Activated CD4-positive, alpha-beta T cell treated with anti-CD3 and anti-CD28 coated beads, Interleukin-2, amount 10 ng/mL, durations not matched to agents 7 days and 5 days (primary cell): ENCODE measurements at places on chromosomes 5 and 9.
A peak's percentile ranks its signal among the peaks of the same experiment; 100 is the strongest.

- DNase-seq, result peak; percentile 42
Observed at GRCh38 chr9:73149371-73150067, 2.1 kb upstream of the ANXA1 start.

DNA sequence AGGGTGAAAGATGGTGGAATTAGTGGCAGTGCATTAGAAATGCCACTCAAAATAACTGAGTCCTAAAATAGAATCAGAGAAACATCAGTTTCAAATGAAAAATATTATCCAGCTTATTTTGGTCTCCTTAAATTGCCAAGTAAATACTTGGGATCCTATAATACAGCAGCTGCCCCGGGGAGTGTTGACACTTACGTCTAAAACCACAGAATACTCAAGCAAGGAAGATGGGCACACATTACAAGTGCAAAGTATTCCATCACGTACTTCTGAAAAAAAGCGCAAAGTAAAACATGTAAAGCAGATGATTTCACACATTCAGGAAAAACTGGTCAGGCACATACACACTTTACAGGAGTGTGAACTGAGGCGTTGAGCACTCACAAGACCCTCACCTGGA lies 2.4 kb upstream of the ARHGEF37 start:
- no peak for DNase-seq

DNA sequence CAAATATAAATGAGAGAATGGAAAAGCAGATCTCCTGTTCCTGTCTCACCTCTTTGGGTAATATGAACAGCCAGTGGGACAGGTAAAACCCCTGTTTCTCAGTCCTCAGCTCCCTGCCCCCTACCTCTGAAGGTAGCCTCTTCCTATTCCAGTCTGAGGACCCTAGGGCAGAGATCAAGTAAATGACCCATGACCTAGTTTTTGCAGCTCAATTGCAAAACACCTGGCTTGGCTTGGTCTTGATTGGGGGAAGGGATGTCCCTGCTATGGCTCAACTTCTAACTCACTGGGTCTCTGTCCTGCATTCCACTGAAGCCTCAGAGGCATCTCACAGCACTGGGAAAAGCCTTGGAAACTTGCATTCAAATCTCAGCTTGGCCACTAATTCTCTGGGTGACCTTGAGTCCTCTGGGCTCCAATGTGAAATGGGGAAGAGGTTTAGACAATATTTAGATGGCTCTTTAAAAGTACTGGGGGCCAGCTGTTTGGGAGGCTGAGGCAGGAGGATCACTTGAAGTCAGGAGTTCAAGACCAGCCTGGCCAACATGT lies 1.6 kb upstream of the GALT start:
- DNase-seq, result no peak

DNA sequence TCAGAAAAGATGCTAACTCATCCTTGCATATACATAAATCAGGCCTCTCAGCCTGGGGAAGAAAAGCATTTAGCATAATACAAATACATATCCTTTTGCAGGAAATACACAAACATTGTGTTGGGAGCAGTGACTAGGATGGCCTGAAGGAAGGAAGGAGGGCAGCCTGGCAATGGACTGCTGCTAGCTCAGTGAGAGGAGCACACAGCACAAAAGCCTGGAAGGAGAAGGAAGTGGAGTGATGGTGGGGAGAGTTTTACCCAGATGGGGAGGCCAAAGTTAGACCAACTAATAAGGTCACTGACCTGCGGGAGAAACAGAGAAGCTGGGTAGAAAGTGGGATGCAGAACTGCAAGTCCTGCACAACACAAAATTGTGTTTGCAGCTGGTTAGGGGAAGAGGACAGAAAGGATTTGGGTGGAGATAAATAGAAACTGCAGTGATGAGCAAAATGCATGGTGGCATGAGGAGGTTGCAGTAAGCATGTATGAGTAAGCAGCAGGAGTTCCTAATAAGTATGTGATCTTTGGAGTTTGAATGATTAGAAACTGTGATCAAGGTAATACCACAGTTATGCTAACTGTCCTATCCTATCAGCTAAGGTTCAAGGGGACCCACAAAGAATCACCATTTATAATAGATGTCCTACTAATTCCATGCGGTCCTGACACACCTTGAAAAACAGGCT lies 39.5 kb downstream of the SEMA6A start:
- DNase-seq, result no peak

- no peak for DNase-seq
Observed at GRCh38 chr5:40916226-40916625, 6.9 kb downstream of the C7 start.

DNA sequence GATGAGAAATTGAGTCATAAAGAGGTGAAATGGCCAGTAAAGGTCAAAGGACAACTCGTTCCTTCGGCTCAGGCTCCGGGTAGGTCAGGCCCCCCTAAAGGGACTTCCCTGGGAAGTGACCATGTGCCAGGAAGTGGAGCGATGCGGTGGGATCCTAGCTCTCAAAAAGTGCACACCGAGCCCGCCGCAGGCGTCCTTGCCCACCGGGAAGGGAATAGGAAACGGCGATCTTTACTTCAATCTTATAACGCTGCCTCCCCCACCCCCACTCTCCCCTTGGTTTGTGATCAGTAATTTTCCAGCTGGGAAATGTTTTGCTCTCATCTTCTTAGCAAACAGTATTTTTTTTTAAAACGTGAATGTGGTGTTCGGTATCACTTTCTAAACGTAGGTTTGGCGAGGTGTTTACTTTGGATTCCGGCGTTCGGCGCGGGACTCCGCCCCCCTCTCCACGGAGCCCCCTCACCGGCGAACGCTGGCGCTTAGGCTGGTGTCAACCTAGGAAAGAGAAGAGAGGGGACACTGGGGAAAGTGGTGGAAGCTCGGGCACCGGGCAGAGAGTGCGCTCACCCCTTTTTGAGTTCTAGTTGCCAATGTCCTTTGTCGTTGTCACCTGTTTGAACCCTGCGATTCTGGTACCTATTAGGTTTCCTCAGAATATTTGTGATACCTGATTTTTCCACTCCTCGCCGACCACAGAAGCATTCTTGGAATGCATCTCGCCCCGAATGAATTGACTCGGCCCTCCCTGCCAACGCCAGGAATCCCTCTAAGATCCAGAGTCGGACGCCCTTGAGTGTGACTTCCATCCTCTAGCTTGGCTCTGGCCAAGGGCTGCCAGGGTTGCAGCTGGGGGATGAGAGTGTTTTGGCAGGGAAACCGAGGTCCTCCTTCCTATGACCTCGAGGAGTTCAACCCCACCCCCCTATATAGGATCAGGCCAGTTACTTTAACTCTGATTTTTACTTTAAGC lies 1.8 kb upstream of the KLF4 start:
- no peak for DNase-seq

DNA sequence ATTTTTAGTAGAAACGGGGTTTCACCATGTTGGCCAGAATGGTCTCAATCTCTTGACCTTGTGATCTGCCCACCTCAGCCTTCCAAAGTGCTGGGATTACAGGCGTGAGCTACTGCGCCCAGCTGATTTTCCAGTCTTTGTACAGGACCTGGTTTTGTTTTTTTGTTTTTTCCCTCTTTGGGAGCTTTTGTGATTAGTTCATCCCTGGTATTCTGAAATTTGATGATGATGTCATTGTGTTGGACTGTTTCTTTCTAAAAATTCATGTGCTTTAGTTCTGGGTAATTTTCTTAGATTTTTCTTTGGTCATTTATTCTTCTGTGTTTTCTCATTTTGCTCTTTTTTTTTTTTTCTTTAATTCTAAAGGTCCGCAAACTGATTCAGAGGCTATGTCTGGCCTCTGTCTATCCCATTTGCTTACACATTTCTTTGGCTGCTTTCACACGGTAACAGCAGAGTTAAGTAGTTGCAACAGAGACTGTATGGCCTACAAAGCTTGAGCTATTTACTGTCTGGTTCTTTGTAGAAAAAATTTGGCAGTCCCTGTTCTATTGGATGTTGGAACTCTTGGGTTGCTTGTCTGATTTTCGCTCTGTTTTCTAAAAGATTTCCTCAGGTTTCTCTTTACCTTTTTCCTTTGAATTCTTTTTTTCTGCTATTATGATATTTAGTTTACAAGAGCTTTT lies 24.8 kb downstream of the STX17 start:
- DNase-seq, result no peak

DNA sequence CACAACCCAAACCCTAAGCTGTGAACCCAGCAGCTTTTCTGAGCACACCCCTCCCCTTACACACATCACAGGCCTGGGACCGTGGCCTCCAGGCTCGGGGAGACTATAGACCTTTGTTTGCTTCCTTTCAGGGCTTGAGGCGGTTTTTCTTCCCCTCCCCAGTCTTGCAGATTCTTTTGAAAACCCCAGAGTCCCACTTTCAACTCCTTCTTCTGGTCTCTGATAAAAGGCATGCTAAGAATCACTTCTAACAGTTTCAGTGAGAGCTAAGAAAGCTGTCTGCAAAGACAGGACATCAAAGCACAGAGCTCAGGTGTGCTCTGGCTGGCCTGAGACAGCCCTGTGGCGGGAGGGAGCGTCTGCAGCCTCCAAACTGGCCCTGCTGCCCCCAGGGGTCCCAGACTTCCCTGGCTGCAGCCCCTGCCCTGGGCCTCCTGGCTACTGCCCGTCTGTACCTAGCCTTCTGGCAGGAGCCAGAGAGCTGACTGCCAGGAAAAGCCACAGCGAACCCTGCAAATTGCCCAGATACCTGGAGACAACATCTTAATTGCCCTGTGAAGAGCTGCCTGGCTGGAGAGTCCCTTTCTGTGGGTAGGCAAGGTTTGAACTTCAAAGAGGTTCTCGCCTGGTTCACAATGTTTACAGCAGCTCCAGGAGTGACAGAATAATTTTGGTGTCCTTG lies 138.9 kb downstream of the GADD45G start:
- DNase-seq, result peak; percentile 89

DNA sequence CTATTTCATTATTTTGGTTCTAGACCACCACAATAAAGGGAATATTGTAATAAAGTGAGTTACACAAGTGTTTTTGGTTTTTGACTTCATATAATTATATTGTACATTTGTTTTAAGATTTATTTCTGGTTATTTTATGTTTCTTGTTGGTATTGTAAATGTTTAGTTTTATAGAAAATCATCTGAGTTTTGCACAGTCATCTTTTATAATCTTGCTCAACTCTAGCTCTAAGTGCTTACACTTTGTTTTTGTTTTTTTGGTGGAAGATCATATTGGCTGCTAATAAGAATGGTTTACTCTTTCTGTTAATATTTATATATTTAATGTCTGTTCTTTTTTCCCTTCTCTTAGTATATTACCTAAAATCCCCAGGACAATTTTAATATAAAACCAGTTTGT lies 135.0 kb downstream of the CNTLN start:
- no peak for DNase-seq

DNA sequence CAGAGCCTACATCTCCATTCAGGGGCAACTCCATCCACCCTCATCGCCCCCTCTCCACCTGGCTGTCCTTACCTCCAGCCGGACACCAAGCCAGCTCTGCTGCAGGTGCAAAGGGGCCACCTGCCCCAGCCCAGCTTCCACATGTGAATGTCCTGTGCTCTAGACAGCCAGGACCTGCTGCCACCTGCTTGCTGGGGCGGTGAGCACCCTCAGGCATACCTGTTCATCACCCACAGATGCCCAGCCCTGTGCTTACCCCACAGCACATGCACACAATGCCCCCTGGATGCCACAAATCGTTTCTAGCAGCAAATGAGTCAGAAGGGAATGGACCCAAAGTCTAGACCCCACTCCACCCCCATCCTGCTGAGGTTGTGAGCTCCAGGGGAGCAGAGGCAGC lies 13.3 kb upstream of the NKD2 start:
- DNase-seq, result no peak

DNA sequence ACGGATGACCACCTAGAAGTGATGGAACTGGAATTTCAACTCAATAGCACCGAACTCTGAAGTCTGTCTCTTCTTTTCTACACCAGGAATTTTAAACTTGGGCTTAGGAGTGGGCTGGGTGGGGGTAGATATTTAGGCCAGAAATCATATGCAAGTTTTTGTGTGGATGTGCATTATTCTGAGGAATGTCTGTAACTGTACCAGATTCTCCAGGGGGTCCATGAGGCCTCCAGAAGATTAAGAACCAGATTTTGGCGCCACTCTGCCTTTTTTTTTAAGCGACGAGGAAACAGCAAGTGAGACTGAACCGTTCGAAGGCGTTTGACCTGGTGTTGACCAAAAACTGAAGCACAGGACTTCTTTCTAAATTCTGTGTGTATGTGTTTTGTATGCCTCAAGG lies 88.8 kb upstream of the TTC23L start:
- no peak for DNase-seq

- DNase-seq, result no peak
Observed at GRCh38 chr9:136083558-136084062, 11.5 kb downstream of the NACC2 start.

GRCh38 chr9:109121232-109121796 lies 1.6 kb upstream of the TMEM245 start:
- no peak for DNase-seq

- DNase-seq, result no peak
Observed at GRCh38 chr9:20289423-20290010, 332.8 kb downstream of the MLLT3 start.
